Thyroid gland (tissue), 4 donors: ENCODE measurements at places on chromosomes 4 and X. TPM values are rescaled to one million over a fixed set of nuclear protein-coding genes. Genes with fewer than 3 reads are reported as not detected.

The DLG3 gene
- 31.4 TPM for total RNA-seq

The REELD1 gene
- total RNA-seq: 0.42 TPM

The ADH1A gene
- not detected for total RNA-seq

The HTT gene
- total RNA-seq: 72.9 TPM

The GPRASP1 gene
- total RNA-seq: 32.2 TPM

The ARMCX1 gene
- total RNA-seq: 22.4 TPM

The GABRB1 gene
- not detected for total RNA-seq

The FRMPD4 gene
- total RNA-seq: not detected

The PABPC4L gene
- 5.1 TPM for total RNA-seq

The TIGD2 gene
- total RNA-seq: 8.0 TPM

The CPEB2 gene
- 13.8 TPM for total RNA-seq

DNA sequence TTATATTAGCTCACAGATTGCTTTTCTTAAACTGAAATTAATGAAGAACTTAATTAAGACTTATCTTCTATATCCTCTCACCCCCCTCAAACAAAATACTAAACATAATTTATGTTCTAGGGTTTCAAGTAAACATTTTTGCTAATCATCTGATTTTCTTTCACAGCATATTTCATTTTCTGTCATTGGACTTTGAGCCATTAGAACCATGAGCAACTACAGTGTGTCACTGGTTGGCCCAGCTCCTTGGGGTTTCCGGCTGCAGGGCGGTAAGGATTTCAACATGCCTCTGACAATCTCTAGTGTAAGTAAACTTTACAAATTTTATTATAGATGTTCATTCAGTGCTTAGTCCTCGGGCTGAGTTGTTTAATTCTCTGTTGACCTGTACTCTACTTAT lies 3.3 kb downstream of the PDLIM5 start:
- H3K36me3 ChIP-seq: no peaks in the 10 kb centered on the region
- no peaks in the 10 kb centered on the region for H3K27me3 ChIP-seq
- peak; percentile 25 for DNase-seq
- no peak overlapping the region for H3K4me3 ChIP-seq

GRCh38 chr4:9847968-9848748 lies 66.7 kb downstream of the DRD5 start:
- H3K4me1 ChIP-seq: no peaks in the 10 kb centered on the region
- no peaks in the 10 kb centered on the region for H3K36me3 ChIP-seq
- no peak overlapping the region for H3K27ac ChIP-seq
- no peaks in the 10 kb centered on the region for H3K27me3 ChIP-seq
- H3K4me3 ChIP-seq: no peak overlapping the region

- H3K27ac ChIP-seq: no peak overlapping the region
- H3K4me1 ChIP-seq: no peaks in the 10 kb centered on the region
- no peaks in the 10 kb centered on the region for H3K27me3 ChIP-seq
- DNase-seq: no peak
These were observed 106.8 kb upstream of the CBLL2 start for GRCh38 chrX:22165732-22166457.

DNA sequence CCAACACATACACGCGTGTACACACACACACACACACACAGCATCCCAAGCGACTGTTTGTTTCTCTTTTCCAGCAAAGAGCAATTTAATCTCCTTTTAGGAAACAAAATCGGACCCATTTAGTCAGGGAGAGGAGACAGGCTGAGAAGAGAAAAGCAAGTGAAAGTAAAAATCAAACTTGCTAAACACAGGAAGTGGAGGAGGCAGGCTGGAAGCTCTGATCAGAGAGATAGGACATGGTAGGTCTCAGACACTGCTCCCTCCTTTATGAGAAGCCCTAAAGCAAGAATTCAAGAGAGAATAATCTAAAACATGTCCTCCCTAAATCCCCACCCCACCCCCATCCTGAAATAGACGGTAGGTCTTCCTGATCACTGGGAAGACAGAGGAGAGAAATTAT lies 62.3 kb downstream of the GPC3 start:
- no peak overlapping the region for H3K27ac ChIP-seq
- H3K4me3 ChIP-seq: no peak overlapping the region

- no peaks in the 10 kb centered on the region for H3K27me3 ChIP-seq
- no peak overlapping the region for H3K27ac ChIP-seq
- no peak for DNase-seq
- peaks cover 3% of the 10 kb centered on the region for H3K4me1 ChIP-seq
These were observed 150.7 kb upstream of the SLC7A11 start for GRCh38 chr4:138392751-138393308.

GRCh38 chr4:91837608-91838029 lies 466.1 kb upstream of the GRID2 start:
- no peak overlapping the region for H3K4me3 ChIP-seq
- no peaks in the 10 kb centered on the region for H3K27me3 ChIP-seq
- H3K4me1 ChIP-seq: no peaks in the 10 kb centered on the region
- no peak overlapping the region for H3K27ac ChIP-seq

GRCh38 chr4:17577665-17578481 lies 875 bp downstream of the LAP3 start:
- peaks cover 3% of the 10 kb centered on the region for H3K4me1 ChIP-seq
- H3K36me3 ChIP-seq: peaks cover 11% of the 10 kb centered on the region

DNA sequence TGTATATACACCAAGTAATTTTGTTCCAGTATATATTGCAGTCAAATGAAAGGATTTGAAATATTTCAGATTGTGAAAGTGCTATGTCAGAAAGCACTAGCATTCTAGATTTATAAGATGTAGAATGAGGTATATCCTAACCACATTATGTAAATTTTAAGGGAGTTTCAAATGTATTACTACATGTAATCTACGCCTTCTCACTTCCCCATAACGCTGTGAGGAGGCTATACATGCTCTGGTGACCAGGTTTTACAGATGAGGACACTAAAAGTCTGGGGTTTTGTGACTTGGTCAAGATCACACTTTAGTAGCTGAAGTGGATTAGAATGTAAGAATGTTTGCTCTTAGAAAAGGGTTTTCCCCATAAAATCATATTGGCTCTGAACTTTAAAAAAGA lies 8.1 kb downstream of the ENPEP start:
- no peaks in the 10 kb centered on the region for H3K27me3 ChIP-seq
- H3K4me1 ChIP-seq: no peaks in the 10 kb centered on the region
- H3K27ac ChIP-seq: no peak overlapping the region
- H3K4me3 ChIP-seq: no peak overlapping the region
- no peak for DNase-seq

DNA sequence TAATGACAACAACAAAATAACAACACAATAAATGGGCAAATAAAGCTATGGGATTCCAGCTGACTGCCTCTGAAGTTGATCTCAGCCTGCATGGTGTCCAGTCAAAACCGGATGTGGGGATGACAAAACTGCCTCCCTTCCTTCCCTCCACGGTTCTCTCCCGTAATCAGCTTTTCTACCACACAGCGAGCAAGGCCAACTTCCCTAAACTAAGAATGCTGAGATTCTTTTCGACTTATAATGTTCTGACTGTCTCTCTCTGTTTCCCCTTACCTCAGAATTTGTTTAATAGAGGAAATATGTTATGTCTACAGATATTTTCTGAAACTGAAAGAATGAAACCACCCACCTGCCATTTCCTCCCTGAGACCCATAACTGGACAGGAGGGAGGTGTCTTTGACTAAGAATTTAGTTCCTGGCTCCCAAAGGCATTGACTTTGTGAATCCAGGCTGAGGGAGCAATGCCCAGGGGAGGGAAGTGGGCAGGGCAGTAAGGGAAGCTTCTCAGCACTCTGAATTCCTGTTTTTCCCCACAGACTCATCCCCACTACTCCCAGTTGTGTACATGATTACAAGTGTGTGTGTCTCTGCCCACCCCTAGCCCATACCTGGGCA lies 1.0 kb upstream of the TLR1 start:
- no peaks in the 10 kb centered on the region for H3K27me3 ChIP-seq
- H3K4me1 ChIP-seq: peaks cover 5% of the 10 kb centered on the region
- no peaks in the 10 kb centered on the region for H3K36me3 ChIP-seq
- H3K4me3 ChIP-seq: no peak overlapping the region
- no peak for DNase-seq

GRCh38 chrX:139179592-139179991 lies 350.9 kb upstream of the F9 start:
- DNase-seq: no peak
- H3K27me3 ChIP-seq: no peaks in the 10 kb centered on the region
- no peaks in the 10 kb centered on the region for H3K4me1 ChIP-seq
- H3K4me3 ChIP-seq: no peak overlapping the region

GRCh38 chrX:17500145-17500579 lies 125.2 kb downstream of the NHS start:
- H3K36me3 ChIP-seq: no peaks in the 10 kb centered on the region
- H3K4me3 ChIP-seq: no peak overlapping the region
- H3K4me1 ChIP-seq: no peaks in the 10 kb centered on the region
- DNase-seq: no peak

DNA sequence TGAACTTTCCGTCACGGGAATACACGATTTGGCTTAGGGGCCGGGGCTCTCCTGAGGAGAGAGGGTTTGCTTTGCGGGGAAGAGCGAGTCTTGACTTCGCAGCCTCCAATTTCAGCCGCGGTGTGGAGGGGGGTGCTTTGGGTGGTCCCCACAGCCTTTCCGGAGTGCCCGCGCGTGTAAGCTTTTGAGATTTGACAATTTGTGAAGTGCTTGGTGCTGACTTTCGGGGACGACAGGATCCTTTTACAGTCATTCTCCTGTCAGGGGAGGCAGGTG lies 355 bp downstream of the SCML1 start:
- no peaks in the 10 kb centered on the region for H3K4me1 ChIP-seq
- H3K27ac ChIP-seq: peak overlapping the region; percentile 82
- peak; percentile 1 for DNase-seq
- peak overlapping the region; percentile 43 for H3K4me3 ChIP-seq
- H3K27me3 ChIP-seq: no peaks in the 10 kb centered on the region
- no peaks in the 10 kb centered on the region for H3K36me3 ChIP-seq

DNA sequence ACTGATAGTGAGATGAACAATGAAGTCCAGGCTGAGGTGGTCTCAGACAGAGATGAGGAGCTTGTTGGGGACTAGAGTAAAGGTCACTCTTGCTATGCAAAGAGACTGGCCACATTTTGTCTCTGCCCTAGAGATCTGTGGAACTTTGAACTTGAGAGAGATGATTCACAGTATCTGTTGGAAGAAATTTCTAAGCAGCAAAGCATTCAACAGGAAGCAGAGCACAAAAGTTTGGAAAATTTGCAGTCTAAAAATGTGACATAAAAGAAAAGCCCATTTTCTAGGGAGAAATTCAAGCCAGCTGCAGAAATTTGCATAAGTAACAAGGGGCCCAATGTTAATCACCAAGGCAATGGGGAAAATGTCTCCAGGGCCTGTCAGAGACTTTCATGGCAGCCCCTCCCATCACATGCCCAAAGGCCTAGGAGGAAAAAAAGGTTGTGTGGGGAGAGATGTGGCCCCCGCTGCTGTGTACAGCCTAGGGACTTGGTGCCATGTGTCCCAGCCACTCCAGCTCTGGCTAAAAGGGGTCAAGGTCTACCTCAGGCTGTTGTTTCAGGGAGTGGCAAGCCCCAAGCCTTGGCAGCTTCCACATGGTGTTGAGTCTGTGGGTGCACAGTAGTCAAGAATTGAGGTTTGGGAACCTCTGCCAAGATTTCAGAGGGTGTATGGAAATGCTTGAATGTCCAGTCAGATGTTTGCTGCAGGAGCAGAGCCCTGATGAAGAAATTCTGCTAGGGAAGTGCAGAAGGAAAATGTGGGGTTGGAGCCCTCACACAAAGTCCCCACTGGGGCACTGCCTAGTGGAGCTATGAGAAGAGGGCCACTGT lies 262.8 kb downstream of the DKK2 start:
- H3K27ac ChIP-seq: no peak overlapping the region
- H3K36me3 ChIP-seq: no peaks in the 10 kb centered on the region
- no peak overlapping the region for H3K4me3 ChIP-seq
- H3K4me1 ChIP-seq: no peaks in the 10 kb centered on the region

DNA sequence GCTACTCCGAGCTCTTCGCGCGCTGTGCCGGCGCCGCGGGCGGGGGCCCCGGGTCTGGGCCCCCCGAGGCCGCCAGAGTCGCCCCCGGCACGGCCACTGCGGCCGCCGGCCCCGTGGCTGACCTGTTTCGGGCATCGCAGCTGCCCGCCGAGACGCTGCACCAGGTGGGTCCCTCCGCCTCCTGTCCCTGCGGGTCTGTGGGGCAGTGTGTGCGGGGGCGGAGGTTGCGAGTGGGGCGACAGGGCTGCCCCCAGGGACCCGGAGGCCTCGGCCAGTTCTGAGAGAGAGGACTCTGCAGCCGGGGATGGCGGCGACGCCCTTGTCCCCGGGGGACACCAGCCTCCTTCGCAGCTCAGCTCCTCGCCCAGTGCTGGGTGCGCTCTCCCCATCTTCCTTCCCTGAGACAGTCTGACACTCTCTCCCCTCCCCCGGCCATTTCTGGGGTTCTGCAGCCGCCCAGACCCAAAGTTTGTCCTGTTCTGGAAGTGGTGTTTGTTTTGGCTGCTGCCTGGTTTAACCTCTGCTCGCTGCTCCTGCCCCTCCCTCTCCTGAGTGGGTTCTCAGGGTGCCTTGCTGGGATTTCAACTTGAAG lies 609 bp downstream of the REPS2 start:
- H3K4me1 ChIP-seq: no peaks in the 10 kb centered on the region
- no peaks in the 10 kb centered on the region for H3K27me3 ChIP-seq
- peak overlapping the region; percentile 45 for H3K4me3 ChIP-seq
- peak; percentile 5 for DNase-seq

- H3K4me1 ChIP-seq: no peaks in the 10 kb centered on the region
- no peaks in the 10 kb centered on the region for H3K27me3 ChIP-seq
- no peak for DNase-seq
- no peak overlapping the region for H3K4me3 ChIP-seq
These were observed 77.7 kb downstream of the OPHN1 start for GRCh38 chrX:68355629-68355920.

- H3K4me1 ChIP-seq: no peaks in the 10 kb centered on the region
- no peaks in the 10 kb centered on the region for H3K36me3 ChIP-seq
- DNase-seq: no peak
- H3K27ac ChIP-seq: no peak overlapping the region
These were observed 34.7 kb downstream of the ARSF start for GRCh38 chrX:3075959-3076358.

GRCh38 chr4:41638866-41639265 lies 100.9 kb downstream of the LIMCH1 start:
- H3K4me3 ChIP-seq: no peak overlapping the region
- no peak for DNase-seq
- peaks cover 32% of the 10 kb centered on the region for H3K4me1 ChIP-seq
- no peaks in the 10 kb centered on the region for H3K36me3 ChIP-seq
- no peak overlapping the region for H3K27ac ChIP-seq

GRCh38 chrX:130184168-130184567 lies 12.4 kb downstream of the RAB33A start:
- H3K27ac ChIP-seq: no peak overlapping the region
- DNase-seq: no peak
- no peaks in the 10 kb centered on the region for H3K4me1 ChIP-seq
- H3K4me3 ChIP-seq: no peak overlapping the region
- no peaks in the 10 kb centered on the region for H3K36me3 ChIP-seq
- H3K27me3 ChIP-seq: no peaks in the 10 kb centered on the region

- H3K27ac ChIP-seq: no peak overlapping the region
- no peak for DNase-seq
- H3K4me1 ChIP-seq: peaks cover 4% of the 10 kb centered on the region
These were observed 51.7 kb downstream of the TBCK start for GRCh38 chr4:106264331-106264728.
